ENCODE measurements at places on chromosomes 6 and 20. TPM values are rescaled to one million over a fixed set of nuclear protein-coding genes. Genes with fewer than 3 reads are reported as not detected.

The GTSF1L gene
- not detected for polyA plus RNA-seq

The MRAP2 gene
- 1.7 TPM for polyA plus RNA-seq

GRCh38 chr6:99147206-99147605, 199.5 kb upstream of the FBXL4 start:
- DNase-seq, result no peak

- DNase-seq, result no peak
Observed at GRCh38 chr20:717832-718231, 42.2 kb upstream of the SCRT2 start.
